ENCODE measurements at places on chromosomes 12 and 14.

GRCh38 chr12:42767326-42767954 lies 177.9 kb upstream of the PRICKLE1 start:
- peaks cover 16% of the 10 kb centered on the region for H3K4me1 ChIP-seq
- H3K27me3 ChIP-seq: no peaks in the 10 kb centered on the region
- H3K36me3 ChIP-seq: peaks cover 8% of the 10 kb centered on the region
- no peak overlapping the region for H3K4me3 ChIP-seq
- DNase-seq: no peak

DNA sequence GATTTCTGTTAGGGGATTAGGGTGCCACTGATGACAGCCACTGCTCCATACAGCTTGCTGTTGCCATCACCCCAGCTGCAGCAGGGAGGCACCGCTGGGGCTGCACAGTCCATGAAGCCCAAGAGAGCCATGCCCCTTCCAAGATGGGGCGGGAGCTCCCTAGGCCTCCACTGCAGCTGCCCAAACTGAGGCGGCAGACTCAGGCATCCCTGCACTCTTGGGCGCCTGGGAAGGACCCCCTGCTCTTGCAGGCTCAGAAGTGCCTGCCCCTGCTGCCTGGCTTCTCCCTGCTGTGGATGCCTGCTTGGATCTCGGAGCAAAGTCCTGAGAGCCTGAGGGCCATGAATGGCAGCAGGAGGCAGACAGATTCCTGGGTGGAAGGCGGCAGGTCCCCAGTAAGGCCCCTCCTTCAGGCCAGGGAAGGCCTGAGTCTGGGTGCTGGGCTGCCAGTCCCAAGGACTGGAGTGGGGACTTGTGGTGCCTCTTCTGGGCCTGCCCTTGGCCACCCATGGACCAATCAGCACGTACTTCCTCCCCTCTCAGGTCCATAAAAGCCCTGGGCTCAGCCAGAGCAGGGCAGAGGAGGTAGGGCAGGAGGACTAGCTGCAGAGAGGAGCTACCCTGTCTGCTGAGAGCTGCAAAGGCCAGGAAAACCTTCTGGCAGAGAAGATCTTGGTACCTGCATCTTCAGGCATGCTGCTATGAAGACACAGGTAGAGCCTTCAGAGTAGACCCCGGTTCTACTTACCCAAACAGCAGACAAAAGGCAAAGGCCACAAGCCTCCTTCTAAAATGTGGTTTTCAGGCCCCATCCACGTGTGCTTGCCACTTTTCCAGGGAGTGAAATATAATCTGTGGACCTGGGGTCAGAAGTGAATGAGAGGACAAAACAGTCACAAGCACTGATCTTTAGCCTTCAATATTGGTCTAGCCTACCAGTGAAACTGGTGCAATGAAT lies 30.0 kb upstream of the STK38L start:
- no peak for DNase-seq
- H3K4me1 ChIP-seq: no peaks in the 10 kb centered on the region
- H3K27me3 ChIP-seq: no peaks in the 10 kb centered on the region
- H3K4me3 ChIP-seq: no peak overlapping the region

GRCh38 chr12:89731089-89731488 lies 22.5 kb upstream of the ATP2B1 start:
- no peaks in the 10 kb centered on the region for H3K27me3 ChIP-seq
- no peaks in the 10 kb centered on the region for H3K36me3 ChIP-seq
- peaks cover 8% of the 10 kb centered on the region for H3K4me1 ChIP-seq
- H3K4me3 ChIP-seq: no peak overlapping the region

- peaks cover 38% of the 10 kb centered on the region for H3K4me1 ChIP-seq
- H3K36me3 ChIP-seq: peaks cover 5% of the 10 kb centered on the region
- no peaks in the 10 kb centered on the region for H3K27me3 ChIP-seq
- DNase-seq: no peak
Observed at GRCh38 chr12:11822081-11822834, 172.8 kb downstream of the ETV6 start.

- peaks cover 66% of the 10 kb centered on the region for H3K36me3 ChIP-seq
- peak overlapping the region; percentile 89 for H3K27ac ChIP-seq
- no peak for DNase-seq
- H3K4me3 ChIP-seq: no peak overlapping the region
Observed at GRCh38 chr14:100341301-100342031, 18.3 kb downstream of the SLC25A47 start.

DNA sequence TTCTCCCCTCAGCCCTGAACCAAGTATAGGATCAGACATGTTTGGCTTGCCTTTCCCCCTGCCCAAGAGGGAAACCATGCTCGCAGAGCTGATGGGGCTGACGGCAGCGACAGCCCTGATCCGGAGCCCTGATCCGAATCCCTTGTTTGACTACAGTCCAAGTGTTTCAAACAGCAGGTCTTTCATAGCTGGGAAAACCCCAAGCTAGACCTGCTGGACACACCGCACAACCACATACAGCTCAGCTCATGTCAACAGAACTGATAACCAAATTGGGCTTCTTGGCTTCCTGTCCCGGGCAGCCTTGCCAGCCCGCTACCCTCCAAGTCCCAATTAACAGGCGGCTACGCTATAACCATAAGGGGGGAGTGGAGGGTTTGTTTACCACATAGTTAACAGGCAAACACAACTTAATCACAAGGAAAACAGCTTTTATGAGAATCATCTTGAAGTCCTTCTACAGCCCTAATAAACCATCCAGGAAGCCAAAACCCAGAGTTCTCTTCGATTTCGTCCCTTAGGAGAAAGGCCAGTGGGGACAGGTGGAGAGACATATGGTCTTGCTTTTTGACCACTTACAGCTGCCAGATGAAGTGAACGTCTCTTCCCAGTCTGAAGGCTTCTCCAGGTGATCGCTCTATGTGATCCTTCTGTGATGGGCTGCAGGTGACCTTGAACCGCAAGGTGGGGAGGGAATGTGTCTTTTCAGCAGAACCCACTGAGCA lies 64.5 kb upstream of the MANSC4 start:
- H3K27ac ChIP-seq: no peak overlapping the region
- no peaks in the 10 kb centered on the region for H3K4me1 ChIP-seq
- no peaks in the 10 kb centered on the region for H3K36me3 ChIP-seq
- H3K27me3 ChIP-seq: peaks cover 3% of the 10 kb centered on the region

GRCh38 chr14:74693191-74693590 lies 19.7 kb downstream of the AREL1 start:
- peaks cover 28% of the 10 kb centered on the region for H3K36me3 ChIP-seq
- H3K27me3 ChIP-seq: no peaks in the 10 kb centered on the region
- DNase-seq: no peak
- no peaks in the 10 kb centered on the region for H3K4me1 ChIP-seq
- H3K4me3 ChIP-seq: no peak overlapping the region
- no peak overlapping the region for H3K27ac ChIP-seq

DNA sequence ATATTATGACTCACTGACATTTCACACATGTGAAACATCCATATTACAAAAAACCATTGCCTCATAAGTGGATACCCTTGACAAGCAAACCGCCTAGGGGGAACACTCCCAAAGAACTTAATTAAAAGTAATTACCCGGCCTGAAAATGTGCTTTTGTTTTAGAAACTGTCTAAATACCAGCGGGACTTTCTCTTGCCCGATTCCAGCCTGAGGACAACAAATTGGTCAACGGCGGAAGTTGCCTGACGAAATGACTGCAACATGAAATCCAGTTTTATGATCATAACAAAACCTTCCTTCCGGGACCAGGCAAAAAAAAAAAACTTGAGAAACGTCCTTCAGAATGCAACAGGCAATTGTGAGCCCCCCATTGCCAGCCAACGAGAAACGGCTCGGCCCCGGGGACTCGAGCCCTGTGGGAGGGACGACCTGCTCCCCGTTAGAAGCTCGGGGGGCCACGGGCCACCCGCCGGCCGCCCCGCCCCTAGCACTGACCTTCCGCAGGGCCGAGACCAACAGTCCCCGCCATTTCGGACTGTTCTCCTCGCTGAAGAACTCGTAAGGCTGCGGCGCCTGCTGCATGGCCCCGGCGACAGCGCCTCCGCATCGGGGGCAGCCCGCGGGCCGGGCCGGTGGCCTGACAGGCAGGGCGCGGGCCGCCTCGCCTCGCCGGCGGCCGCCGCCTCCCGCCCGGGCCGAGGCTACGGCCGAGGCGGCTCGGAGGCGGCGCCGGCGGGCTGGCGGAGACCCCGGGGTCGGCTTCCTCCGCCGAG lies 490 bp downstream of the SOS2 start:
- H3K27ac ChIP-seq: peak overlapping the region; percentile 12
- peaks cover 3% of the 10 kb centered on the region for H3K27me3 ChIP-seq
- peak overlapping the region; percentile 88 for H3K4me3 ChIP-seq
- peaks cover 25% of the 10 kb centered on the region for H3K36me3 ChIP-seq
- H3K4me1 ChIP-seq: peaks cover 50% of the 10 kb centered on the region

- H3K27ac ChIP-seq: peak overlapping the region; percentile 98
- H3K27me3 ChIP-seq: no peaks in the 10 kb centered on the region
- H3K4me3 ChIP-seq: peak overlapping the region; percentile 96
- H3K36me3 ChIP-seq: peaks cover 23% of the 10 kb centered on the region
- H3K4me1 ChIP-seq: peaks cover 60% of the 10 kb centered on the region
- peak; percentile 50 for DNase-seq
Observed at GRCh38 chr14:103561381-103562178, 877 bp downstream of the BAG5 start.

- H3K4me1 ChIP-seq: no peaks in the 10 kb centered on the region
- no peaks in the 10 kb centered on the region for H3K36me3 ChIP-seq
- DNase-seq: no peak
- peaks cover 7% of the 10 kb centered on the region for H3K27me3 ChIP-seq
- no peak overlapping the region for H3K4me3 ChIP-seq
Observed at GRCh38 chr12:8549381-8549780, 8.7 kb upstream of the CLEC4E start.

DNA sequence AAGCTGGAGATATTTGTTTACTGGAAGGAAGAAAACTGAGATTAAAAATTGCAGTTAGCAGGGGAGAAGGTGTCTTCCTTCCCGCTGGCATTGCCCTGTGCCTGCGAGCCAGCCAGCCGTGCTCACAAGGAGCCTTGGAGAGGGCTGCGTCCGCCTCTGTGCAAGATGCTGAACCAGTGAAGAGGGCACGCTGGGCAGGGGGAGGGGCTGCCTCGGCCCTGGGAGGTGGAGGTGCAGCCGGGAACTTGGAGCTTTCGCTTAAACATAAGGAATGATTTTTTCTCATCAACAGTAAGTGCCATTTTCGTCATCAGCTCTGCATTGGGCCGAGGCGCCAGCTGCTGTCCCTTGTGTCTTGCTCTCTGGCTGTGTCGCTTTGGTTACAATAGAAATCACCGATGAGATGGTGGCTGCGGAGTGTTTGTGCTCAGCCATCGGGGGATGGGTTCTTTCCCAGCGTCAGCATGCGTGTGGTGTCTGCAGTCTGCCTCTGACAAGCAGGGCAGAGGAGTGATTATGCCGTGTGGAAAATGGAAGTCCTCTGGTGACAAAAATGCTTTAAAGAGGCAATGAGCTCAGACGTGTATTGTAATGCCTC lies 97.3 kb downstream of the ESR2 start:
- H3K4me1 ChIP-seq: peaks cover 60% of the 10 kb centered on the region
- peak overlapping the region; percentile 82 for H3K4me3 ChIP-seq
- peak; percentile 71 for DNase-seq
- peaks cover 35% of the 10 kb centered on the region for H3K36me3 ChIP-seq

DNA sequence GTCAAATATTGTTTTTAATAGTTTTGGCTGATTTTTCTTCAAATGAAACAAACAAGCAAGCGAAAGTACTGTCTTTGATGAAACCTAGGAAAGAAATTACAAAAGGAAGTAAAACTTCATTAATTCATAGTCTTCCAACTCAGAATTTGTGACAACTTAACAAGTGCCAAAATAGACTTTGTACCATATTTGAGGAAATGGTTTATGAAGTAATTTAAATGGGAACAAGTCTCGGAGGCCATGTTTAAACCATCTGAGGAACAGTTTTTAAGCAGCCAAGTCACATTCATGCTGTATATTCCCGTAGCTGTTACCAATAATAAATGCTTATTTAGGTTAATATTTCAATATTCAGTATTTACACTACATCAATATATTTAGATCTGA lies 745 bp upstream of the ARHGDIB start:
- H3K4me1 ChIP-seq: peaks cover 5% of the 10 kb centered on the region
- no peak for DNase-seq
- no peak overlapping the region for H3K27ac ChIP-seq
- H3K27me3 ChIP-seq: peaks cover 16% of the 10 kb centered on the region
- no peak overlapping the region for H3K4me3 ChIP-seq
- no peaks in the 10 kb centered on the region for H3K36me3 ChIP-seq

DNA sequence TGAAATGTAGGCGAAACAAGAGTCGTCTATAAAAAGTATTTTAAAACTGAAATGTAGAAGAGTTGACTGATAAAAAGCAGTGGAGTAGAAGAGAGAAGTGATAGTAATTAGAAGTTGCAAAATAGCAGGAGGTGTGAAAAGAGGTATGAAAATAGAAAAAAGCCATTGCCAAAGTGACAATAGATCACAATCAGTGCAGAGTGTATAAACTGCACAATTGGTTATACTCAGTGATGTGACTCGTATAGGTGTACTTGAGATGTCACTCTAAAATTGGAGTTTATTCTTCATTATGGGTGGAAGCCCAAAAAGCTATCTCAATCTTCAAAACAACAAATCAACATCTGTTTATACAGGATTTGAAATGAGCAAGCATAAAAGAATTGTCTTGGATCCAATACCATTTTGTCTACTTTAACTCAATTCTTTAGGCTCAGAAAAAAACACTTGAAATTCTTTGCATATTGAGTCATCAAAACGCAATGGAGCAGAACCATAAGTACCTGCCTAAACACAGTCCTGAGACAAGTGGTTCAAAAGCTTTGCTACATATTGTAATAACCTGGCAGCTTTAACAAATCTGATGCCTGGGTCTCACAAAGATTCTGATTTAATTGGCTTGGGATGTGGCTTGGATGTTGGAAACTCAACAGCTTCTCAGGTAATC lies 8.8 kb downstream of the IKBIP start:
- no peaks in the 10 kb centered on the region for H3K27me3 ChIP-seq
- no peaks in the 10 kb centered on the region for H3K4me1 ChIP-seq
- H3K4me3 ChIP-seq: no peak overlapping the region
- no peak overlapping the region for H3K27ac ChIP-seq

DNA sequence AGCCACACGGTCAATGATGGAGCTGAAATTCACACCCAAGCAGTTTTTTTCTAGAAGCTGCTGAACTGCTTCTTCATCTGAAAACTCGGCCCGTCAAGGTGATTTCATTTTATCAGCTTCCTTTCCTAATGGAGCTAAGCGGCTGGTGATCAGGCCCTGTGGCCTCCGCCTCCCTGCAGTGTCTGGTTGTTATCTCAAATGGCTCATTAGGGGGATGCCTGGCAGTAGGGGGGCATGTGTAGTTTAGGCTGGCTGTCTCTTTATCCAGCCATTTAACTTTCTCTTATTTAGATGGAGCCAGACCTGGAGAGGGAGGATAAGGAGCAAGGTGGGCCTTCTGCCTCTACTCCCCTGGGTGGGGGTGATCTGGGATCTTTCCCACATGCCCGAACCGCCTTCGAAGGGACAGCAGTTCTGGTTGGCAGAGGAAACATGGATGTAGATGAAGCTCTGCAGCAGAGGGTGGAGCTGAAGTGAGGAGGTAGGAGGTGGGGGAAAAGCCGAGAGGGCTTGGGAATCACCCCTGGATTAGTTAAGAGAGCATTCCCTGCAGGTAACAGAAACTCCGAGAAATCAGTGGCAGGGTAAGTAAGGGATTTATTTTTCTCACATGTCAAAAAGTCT lies 64.4 kb downstream of the TGFB3 start:
- no peaks in the 10 kb centered on the region for H3K27me3 ChIP-seq
- H3K27ac ChIP-seq: peak overlapping the region; percentile 62
- peaks cover 27% of the 10 kb centered on the region for H3K4me1 ChIP-seq

GRCh38 chr14:105989566-105990302 lies 463.4 kb downstream of the TMEM121 start:
- DNase-seq: no peak
- peaks cover 2% of the 10 kb centered on the region for H3K27me3 ChIP-seq
- H3K4me1 ChIP-seq: no peaks in the 10 kb centered on the region
- H3K36me3 ChIP-seq: no peaks in the 10 kb centered on the region
- no peak overlapping the region for H3K4me3 ChIP-seq
- no peak overlapping the region for H3K27ac ChIP-seq
